Activated CD8-positive, alpha-beta memory T cell treated with anti-CD3 and anti-CD28 coated beads for 1 hour (primary cell): ENCODE measurements at places on chromosomes 5 and 9.

DNA sequence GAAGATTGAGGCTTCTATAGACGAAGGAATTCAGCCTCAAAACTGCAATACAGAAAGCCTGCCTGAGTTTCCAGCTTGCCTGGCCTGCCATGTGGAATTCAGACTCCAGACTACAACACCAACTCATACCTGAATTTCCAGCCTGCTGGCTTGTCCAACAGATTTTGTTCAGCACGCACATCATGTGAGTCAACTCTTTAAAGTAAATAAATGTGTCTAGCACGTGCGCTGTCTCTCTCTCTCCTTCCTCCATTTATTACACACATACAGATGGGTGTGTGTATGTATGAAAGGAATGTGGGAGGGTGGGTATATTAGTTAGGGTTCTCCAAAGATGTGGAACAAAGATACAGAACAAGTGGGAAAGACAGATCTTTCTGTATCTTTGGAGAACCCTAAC, 82.4 kb upstream of the TAS2R1 start:
- no peak for DNase-seq

DNA sequence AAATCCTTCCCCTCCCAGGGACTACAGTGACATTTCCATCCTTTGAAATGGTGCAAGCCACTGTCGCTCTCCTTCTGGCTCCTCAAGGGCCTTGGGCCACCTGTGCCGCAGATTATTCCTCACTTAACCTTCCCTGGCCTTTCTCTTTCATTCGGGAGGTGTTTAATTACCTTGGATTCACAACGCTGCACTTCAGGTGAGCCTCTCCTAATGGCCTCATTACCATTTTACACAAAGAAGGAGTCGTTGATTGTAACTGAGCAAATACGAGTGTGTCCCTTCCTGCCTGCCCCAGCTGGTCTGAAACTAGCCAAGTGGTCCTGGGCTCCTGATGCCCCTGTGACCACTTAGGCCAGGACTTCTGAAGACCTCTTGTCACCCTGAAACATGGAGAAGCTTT, 205.0 kb downstream of the CRB2 start:
- DNase-seq: no peak

- no peak for DNase-seq
Measured at GRCh38 chr9:90259311-90260246, 383.0 kb downstream of the DIRAS2 start.

GRCh38 chr9:16571127-16571802, 299.2 kb downstream of the BNC2 start:
- no peak for DNase-seq

DNA sequence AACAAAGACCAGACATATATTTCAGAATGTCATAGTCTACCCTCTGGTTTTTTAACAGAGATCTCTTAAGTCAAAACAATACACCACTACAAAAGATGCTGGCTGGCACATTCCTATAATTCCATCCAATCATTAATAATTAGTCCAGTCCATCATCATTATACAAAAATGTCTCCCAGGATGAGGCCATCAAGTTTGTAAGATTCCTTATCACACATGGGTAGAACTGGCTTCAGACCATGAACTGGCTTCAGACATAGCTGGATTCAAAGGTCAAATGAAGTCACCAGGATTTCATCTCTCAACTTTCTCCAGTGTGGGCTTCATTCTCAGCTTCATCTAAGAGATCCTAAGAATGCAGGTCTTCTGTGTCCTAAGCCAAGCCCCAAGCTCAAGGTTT, 147.1 kb downstream of the ENC1 start:
- no peak for DNase-seq

- DNase-seq: no peak
Measured at GRCh38 chr5:176424181-176424580, 7.8 kb upstream of the CLTB start.

GRCh38 chr9:1253064-1253979, 203.2 kb downstream of the DMRT2 start:
- DNase-seq: no peak
